Activated CD4-positive, alpha-beta T cell treated with anti-CD3 and anti-CD28 coated beads, Interleukin-2, amount 50 U/mL, for 48 hours (primary cell): ENCODE measurements at places on chromosomes 7 and 10.

DNA sequence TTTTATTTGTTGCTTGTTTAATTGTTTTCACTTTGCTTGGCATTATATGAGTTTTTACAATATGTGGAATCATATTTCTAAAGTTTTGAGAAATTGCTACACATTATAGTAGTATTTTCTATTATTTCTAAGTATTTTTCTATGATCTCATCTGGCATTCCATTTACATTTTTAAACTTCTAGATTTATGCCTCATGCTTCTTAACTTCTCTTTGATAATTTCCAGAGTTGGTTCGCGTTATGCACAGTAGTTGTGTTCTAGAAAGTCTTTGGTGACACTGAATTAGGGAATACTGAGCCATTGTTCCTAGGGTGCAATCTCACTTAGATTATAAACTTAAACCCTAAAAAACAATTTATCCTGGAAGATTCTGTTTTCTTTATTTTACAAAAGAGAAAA is 129.2 kb downstream of the GNAI1 start:
- no peak for DNase-seq

GRCh38 chr7:47095946-47096345 is 486.0 kb downstream of the TNS3 start:
- no peak for DNase-seq

DNA sequence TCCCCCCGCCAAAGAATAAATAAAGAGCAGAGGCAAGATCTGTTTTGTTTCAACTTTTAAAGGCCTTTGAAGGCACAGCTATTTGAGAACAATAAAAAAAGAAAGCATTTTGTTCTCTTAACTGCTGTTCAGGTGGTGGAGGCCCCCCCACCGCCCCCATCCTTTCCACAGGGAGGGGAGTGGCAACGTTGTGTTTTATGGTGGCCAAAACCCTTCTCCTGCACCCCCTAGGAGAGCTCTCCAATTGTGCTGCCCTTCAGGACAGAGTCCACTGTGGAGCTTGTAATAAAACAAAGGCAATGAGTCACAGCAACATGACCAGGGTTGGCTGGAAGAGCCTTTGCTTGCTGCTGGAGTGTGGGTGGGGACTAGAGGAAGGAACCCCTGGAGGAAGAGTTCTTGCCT is 987.9 kb downstream of the KCNMA1 start:
- no peak for DNase-seq

DNA sequence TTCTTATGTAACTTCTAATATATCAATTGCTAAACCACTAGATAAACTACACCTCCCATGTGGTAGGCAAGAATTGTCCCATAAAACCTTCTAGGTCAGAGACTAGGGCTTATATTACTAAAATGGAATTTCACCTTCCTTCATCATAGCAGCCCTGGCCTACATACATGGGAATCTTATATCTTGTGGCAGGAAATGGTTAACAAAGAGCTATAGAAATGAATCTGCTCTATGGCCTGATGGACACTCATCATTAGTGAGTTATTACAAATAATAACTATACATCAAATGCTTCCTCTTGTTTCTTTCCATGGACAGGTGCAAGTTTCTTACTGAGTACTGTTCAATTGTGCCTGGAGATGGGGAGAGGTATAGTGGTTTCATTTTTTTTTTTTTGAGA is 62.3 kb upstream of the PDLIM1 start:
- DNase-seq = no peak

DNA sequence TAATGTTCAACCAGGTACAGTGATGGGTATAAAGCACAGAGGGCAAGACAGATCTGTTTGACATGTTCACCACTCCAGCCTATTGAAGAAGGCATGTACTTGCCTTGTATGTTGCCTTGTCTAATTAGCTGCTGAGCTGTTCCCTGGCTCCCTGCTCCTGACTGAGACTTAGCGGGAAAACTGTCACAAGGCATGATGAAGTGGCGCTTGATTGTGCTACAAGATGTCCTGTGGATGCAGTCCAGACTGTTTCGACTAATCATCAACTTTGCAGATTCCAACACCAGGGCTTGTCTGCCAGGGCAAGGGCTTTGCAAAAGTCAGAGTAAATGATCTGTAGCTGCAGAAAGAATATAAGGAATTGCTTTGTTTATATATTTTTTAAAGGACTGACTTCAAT is 136.2 kb upstream of the NRBF2 start:
- DNase-seq = no peak

DNA sequence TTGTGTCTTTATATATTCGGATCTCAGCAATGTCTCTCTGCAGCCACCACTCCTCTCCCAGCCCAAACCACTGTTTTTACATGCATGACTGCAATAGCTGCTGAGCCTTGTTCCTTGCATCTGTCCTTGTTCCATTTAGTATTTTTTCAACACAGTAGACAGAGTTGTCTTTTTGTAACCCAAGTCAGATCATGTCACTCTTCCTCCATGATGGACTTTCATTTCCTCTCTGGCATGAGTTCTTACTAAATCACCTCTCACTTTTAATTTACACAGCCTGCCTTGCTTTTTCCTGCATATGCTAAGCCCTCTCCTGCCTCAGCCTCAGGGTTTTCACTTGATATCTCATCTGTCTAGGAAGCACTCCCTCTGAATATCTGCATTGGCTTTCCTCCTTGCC is 353.2 kb downstream of the HGF start:
- DNase-seq = no peak

DNA sequence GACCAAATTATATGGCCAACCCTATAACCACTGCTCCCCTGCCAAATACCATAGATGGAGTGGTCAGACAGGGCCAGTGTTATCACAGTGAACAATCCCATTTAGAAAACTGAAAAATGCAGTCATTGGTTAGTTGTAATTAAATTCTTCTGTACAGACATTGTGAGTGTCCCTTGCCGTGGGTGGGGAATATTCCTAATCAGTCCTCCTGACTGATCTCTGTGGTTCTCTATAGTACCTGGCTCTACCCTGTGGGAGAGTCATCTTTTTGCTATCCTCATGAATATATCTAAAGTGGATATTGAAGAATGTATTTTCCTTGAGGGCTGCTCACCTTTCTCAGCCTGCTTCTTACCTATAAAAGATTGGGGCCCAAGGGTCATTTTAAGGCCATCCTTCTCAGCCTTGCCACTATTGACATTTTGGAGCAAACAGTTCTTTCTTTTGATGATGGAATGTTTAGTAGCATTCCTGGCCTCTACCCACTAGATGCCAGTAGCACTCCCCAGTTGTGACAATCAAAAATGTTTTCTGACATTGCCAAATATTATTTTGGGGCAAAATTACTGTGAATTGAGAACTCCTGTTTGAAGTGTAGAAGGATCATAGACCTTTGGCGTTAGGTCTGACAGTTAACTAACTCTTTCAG is 110.2 kb downstream of the MAPK8 start:
- no peak for DNase-seq

GRCh38 chr7:103083210-103083609 is 8.3 kb downstream of the ARMC10 start:
- DNase-seq = no peak

DNA sequence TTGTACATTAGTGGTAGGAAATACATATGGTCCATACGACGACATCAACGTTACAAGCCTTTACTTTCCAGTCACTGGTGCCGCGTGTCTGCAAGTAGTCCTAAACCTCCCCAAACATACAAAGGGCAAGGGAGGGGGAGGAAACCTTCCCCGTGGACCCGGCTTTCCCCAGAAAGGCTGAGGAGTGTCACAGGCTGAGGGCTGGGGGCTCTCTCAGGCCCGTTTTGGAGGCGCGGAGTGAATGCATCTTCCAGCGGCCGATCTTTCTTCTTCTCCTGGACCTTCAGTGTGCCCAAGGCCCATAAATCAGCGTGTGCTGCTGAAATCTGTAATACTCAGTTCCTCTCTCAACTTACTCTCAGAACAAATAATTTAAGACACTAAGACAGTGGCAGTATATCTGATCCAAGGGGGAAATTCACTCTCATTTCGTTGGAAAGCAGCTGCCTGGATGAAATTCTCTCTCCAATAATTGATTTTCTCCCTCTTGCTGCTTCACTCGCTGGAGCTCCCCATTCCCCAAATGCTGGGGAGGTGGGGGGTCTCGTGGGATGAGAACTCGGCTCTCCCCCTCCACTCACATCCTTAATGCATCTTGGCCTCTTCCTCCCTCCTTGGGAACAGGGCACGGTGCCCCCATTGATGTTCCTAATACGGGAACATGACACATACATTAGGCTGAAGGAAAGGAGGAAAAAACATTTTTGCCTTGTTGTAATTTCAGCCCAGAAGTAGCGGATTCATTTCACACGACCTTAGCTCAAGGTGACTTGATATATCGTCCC is 126.1 kb downstream of the ADARB2 start:
- DNase-seq = no peak

DNA sequence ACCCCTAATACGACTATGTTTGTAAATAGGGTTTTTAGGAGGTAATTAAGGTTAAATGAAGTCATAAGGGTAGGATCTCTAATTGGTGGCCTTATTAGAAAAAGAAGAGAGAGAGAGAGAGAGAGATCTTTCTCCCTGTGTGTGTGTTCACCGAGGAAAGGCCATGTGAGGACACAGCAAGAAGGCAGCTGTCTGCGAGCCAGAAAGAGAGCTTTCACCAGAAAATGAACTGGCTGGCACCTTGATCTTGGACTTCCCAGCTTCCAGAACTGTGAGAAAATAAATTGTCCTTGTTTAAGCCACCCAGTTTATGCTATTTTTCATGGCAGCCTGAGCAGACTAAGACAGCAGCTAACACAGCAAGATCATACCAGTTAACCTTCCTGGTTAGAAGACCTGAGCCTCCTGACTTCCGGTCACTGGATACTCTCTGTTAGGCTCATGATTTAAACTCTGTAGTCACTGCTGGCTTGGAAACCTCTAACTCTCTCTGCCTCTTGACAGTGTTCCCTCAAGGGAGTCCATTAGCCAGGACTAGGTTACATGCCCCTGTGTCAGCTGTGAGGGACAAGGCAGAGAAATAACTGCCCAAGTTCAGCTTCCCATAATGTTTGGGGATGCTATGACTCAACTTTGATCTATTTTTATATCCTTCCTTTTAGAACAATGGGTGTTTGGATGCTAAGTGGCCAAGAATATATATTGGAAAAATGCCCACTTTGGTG is 102.3 kb downstream of the DYNC1I1 start:
- DNase-seq = no peak

DNA sequence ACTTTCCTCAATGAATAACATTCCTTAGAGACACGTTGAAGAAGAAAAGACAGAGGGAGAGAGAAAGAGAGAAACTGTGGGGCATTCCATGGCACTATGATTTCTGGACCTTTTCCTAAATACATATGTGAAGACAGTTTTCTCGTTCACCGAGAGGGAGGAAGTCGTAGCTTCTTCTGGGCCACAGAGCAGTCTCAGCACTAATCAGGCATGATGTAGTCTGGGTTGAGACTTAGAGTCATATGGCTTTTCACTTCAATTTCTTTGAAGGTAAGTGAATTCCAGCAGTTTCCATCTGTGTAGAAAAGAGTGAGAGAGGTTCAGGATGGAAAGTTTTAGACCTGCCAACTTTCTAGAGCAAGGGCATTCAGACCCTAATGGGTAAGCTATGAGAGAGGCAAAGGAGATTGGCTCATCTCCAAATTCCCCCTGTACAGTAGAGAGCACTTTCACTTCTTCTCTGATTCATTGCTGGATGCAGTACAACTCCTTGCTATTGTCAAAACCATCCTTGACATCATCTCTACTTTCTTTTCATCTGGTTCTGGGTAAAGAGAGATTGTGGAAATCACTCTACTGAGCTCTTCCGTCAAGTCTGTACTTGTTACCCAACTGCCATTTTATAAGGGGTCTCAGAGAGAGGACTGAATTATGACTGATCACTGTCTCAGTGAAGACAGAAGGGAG is 31.5 kb upstream of the OR9A4 start:
- DNase-seq = no peak

DNA sequence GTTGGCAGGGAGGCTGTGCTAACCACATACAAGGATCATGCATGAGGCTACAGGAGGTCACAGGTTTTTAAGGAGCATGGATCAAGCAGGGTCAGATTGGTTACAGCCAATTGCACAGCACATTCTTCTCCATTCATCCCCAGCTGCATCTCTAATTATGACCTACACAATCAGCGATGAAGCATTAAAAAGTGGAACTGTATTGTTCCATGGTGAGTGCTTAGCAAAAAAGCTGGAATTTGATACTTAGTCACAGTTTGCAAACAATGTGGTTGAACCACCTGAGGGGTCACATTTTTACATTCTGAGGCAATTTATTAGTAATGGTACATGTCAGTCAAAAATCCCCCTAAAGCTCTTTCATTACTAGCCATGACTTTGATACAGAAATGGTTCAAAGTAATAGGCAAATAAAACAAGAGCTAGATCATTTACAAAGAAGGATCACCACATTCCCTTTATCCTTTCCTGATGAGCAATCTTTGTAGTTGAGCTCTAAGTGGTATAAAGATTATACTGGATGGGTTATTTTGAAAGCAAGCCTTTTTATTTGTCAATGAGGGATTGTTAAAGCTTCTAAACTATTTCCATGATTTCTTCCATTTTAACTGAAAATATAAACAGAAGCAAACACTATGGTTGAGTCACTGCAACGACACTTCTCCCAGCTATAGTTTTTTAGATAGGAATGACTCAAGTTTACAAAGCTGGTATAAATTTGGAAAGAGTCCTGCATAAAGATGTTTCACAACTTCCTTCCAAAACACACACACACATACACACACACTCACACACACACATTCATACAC is 217.8 kb upstream of the SEMA3A start:
- no peak for DNase-seq
